Nasal cavity respiratory epithelium epithelial cell of viscerocranial mucosa (primary cell): ENCODE measurements at places on chromosomes 6 and 20. TPM values are rescaled to one million over a fixed set of nuclear protein-coding genes. Genes with fewer than 3 reads are reported as not detected.

Gene DEFB118
- not detected in 2 replicates for total RNA-seq

Gene AIF1
- total RNA-seq = not detected in 2 replicates

Gene BACH2
- total RNA-seq = 0.68 and 5.1 TPM in 2 replicates

Gene PRDM1
- 14.9 and 17.1 TPM in 2 replicates for total RNA-seq

Gene ZBTB46
- 1.2 and 1.7 TPM in 2 replicates for total RNA-seq

Gene SPATA25
- 0.34 and 1.00 TPM in 2 replicates for total RNA-seq

Gene FAM8A1
- 11.3 and 14.9 TPM in 2 replicates for total RNA-seq

Gene ORC3
- 18.8 and 19.7 TPM in 2 replicates for total RNA-seq

Gene RAD21L1
- total RNA-seq = not detected in 2 replicates

Gene OR2J3
- total RNA-seq = not detected in 2 replicates

Gene PIGT
- 17.8 and 35.4 TPM in 2 replicates for total RNA-seq

Gene HCRTR2
- total RNA-seq = not detected in 2 replicates

Gene RAET1L
- total RNA-seq = 5.1 and 9.3 TPM in 2 replicates

Gene NPBWR2
- not detected in 2 replicates for total RNA-seq

Gene ZNF165
- total RNA-seq = 3.6 and 7.5 TPM in 2 replicates

Gene TMEM200A
- under 0.01 and 0.07 TPM in 2 replicates for total RNA-seq

Gene SIRPG
- total RNA-seq = not detected in 2 replicates

Gene OOEP
- 0.14 TPM in 1 of 2 replicates, not detected in the other for total RNA-seq

Gene OLIG3
- total RNA-seq = not detected in 2 replicates

Gene ADGB
- total RNA-seq = not detected in 2 replicates

Gene BLTP3A
- total RNA-seq = 10.9 and 12.0 TPM in 2 replicates

Gene SCRT2
- not detected in 2 replicates for total RNA-seq

Gene CARMIL1
- total RNA-seq = 17.4 and 22.7 TPM in 2 replicates

Gene CST2
- 0.14 TPM in 1 of 2 replicates, not detected in the other for total RNA-seq

Gene LGSN
- not detected in 2 replicates for total RNA-seq

Gene HLA-DQA2
- not detected in 2 replicates for total RNA-seq

Gene SDC4
- 193 and 303 TPM in 2 replicates for total RNA-seq

Gene MAP7
- total RNA-seq = 37.3 and 48.5 TPM in 2 replicates

Gene RFX6
- not detected in 2 replicates for total RNA-seq

Gene LTA
- total RNA-seq = not detected in 2 replicates

Gene GTSF1L
- not detected in 2 replicates for total RNA-seq

Gene SLC35F1
- total RNA-seq = under 0.01 TPM in 1 of 2 replicates, not detected in the other

Gene SNAP25
- not detected in 2 replicates for total RNA-seq

Gene NT5E
- 23.8 and 74.5 TPM in 2 replicates for total RNA-seq

Gene HLA-DRA
- under 0.01 and 1.1 TPM in 2 replicates for total RNA-seq

Gene ADGRF1
- 4.7 and 8.9 TPM in 2 replicates for total RNA-seq

Gene PNPLA1
- 0.36 and 0.68 TPM in 2 replicates for total RNA-seq

Gene CCM2L
- not detected in 2 replicates for total RNA-seq

Gene TAB2
- total RNA-seq = 28.0 and 46.3 TPM in 2 replicates

Gene HLA-G
- total RNA-seq = 2.9 and 9.9 TPM in 2 replicates

Gene GMPR
- under 0.01 and 0.43 TPM in 2 replicates for total RNA-seq

Gene EBF4
- 1.0 and 2.6 TPM in 2 replicates for total RNA-seq

Gene CGA
- not detected in 2 replicates for total RNA-seq

Gene ADTRP
- 10.6 and 25.3 TPM in 2 replicates for total RNA-seq

Gene BPI
- total RNA-seq = not detected in 2 replicates

Gene NOTCH4
- total RNA-seq = 0.28 and 0.34 TPM in 2 replicates

Gene GPSM3
- 0.71 and 1.0 TPM in 2 replicates for total RNA-seq

Gene PI3
- 39.5 and 217 TPM in 2 replicates for total RNA-seq

Gene LIN28B
- total RNA-seq = not detected in 2 replicates

Gene CCDC170
- under 0.01 and 0.07 TPM in 2 replicates for total RNA-seq

Gene RIPOR2
- total RNA-seq = under 0.01 and 0.07 TPM in 2 replicates

Gene ERVFRD-1
- total RNA-seq = not detected in 2 replicates
